ENCODE measurements at places on chromosomes 13 and 19.
A peak's percentile ranks its signal among the peaks of the same experiment; 100 is the strongest.

DNA sequence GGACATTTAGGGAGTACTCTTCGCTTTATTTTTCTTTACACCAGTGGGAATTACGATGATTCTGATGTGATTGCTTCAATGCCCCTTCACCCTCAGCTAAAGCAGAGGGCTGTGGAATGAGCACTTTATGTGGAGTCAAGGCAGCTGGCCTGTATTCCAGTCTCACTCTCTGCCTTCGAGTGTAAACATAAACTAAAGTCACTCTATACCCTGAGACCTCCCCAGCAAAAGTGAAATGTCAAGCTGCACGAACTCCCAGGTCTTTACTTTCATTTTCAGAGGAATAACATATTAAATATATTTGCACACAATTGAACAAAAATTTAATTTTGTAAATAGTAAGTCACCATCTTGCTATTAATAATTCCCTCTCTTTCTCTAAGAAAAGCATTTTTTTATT lies 557.1 kb downstream of the DACH1 start:
- H3K27ac ChIP-seq = no peak overlapping the region
- no peaks in the 10 kb centered on the region for H3K27me3 ChIP-seq
- no peak for DNase-seq
- H3K4me1 ChIP-seq = no peaks in the 10 kb centered on the region
- no peak overlapping the region for H3K4me3 ChIP-seq
- H3K36me3 ChIP-seq = no peaks in the 10 kb centered on the region

DNA sequence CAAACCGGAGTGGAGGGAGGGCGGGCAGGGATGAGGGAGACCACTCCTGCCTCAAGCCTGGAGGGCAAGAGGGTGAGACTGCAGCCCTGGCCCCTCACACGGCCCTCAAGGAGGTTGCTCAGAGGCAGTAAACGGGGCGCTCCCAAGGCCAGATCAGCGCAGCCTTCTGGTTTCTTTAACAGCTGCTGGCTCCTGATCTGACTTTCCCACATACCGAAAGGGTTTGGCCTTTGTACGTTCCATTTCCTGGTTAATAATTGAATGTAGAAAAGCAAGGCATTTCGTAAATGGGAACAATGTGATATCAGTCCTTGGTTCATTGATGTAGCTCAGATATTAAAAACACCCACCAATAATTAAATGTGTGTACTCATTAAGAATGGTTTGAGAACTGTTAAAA lies 71.5 kb downstream of the GGACT start:
- H3K27ac ChIP-seq = no peak overlapping the region
- H3K4me3 ChIP-seq = no peak overlapping the region
- no peak for DNase-seq
- H3K36me3 ChIP-seq = no peaks in the 10 kb centered on the region
- H3K27me3 ChIP-seq = no peaks in the 10 kb centered on the region

DNA sequence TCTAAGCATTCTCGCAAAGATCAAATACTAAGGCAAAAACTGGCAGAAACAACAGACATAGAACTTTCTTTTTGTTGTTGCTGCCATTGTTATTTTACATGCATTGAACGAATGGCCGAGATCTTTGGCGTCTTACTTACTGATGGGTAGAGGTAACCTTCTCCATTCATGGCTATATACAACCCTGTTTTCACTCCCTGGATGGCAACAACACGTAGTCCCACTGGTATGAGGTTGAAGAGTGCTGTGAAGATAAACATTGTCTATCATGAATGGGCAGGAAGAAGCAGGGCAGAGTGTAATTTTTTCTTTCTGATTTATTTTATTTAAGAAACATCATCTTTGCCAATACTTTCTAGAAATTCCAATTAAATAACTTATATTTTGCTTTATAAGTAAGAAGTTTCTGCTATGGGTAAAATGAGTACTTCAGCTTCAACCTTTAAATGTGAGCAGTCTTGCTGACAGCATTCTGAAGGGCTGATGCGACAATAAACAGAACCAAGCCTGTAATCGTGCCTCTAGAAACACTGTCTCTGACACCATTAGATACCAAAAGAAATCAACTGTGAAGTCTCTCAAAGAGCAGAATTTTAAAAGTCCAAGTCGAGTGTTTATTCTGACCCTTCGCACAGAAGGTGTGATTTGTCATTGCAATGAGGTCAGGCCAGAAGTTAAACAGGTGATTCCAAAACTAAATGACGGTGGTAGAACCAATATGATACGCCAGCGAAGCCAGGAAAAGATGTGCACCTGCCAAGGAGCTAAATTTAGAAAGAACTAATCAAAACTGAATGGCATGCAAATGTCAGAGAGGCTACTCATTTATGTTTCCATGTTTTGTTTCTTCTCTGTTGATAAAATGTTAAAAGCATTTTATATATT lies 416.4 kb downstream of the ITGBL1 start:
- H3K4me3 ChIP-seq = no peak overlapping the region
- H3K4me1 ChIP-seq = no peaks in the 10 kb centered on the region
- H3K36me3 ChIP-seq = no peaks in the 10 kb centered on the region

- DNase-seq = no peak
- H3K27me3 ChIP-seq = no peaks in the 10 kb centered on the region
- no peaks in the 10 kb centered on the region for H3K4me1 ChIP-seq
- no peak overlapping the region for H3K27ac ChIP-seq
- H3K36me3 ChIP-seq = no peaks in the 10 kb centered on the region
Measured at GRCh38 chr13:107373551-107373950, 805.6 kb upstream of the ARGLU1 start.

GRCh38 chr19:10424011-10424637 lies 3.8 kb downstream of the PDE4A start:
- H3K27ac ChIP-seq = peak overlapping the region; percentile 91
- H3K27me3 ChIP-seq = peaks cover 63% of the 10 kb centered on the region
- H3K4me1 ChIP-seq = peaks cover 70% of the 10 kb centered on the region
- peak overlapping the region; percentile 67 for H3K4me3 ChIP-seq
- H3K36me3 ChIP-seq = no peaks in the 10 kb centered on the region

GRCh38 chr19:14300303-14300702 lies 80.9 kb upstream of the ADGRE5 start:
- no peaks in the 10 kb centered on the region for H3K4me1 ChIP-seq
- no peak overlapping the region for H3K4me3 ChIP-seq
- DNase-seq = no peak
- H3K27me3 ChIP-seq = no peaks in the 10 kb centered on the region
- no peaks in the 10 kb centered on the region for H3K36me3 ChIP-seq
- no peak overlapping the region for H3K27ac ChIP-seq

DNA sequence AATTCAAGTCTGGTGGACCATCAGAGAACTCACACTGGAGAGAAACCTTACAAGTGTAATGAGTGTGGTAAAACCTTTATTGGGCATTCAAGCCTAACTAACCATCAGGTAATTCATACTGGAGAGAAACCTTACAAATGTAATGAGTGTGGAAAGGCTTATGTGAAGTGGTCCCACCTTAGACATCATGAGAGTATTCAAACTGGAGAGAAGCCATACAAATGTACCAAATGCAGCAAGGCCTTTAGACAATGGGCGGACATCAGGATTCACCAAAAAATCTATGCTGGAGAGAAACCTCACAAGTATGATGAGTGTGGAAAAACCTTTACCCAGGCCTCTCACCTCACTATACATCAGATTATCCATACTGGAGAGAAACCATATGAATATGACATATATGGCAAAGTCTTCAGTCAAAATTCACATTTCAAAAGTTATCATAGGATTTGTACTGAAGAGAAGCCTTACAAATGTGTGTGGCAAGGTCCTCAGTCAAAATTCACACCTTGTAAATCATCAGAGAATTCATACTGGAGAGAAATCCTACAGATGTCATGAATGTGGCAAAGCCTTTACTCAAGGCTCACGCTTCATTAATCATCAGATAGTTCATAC lies 19.7 kb upstream of the ZNF665 start:
- H3K4me1 ChIP-seq = no peaks in the 10 kb centered on the region
- H3K4me3 ChIP-seq = no peak overlapping the region
- no peaks in the 10 kb centered on the region for H3K27me3 ChIP-seq
- DNase-seq = no peak

- H3K4me3 ChIP-seq = no peak overlapping the region
- no peak overlapping the region for H3K27ac ChIP-seq
- H3K36me3 ChIP-seq = no peaks in the 10 kb centered on the region
- H3K4me1 ChIP-seq = no peaks in the 10 kb centered on the region
Measured at GRCh38 chr13:53568491-53568890, 539.9 kb downstream of the OLFM4 start.

- H3K27me3 ChIP-seq = no peaks in the 10 kb centered on the region
- H3K36me3 ChIP-seq = peaks cover 21% of the 10 kb centered on the region
- peaks cover 9% of the 10 kb centered on the region for H3K4me1 ChIP-seq
- no peak for DNase-seq
- H3K4me3 ChIP-seq = no peak overlapping the region
- no peak overlapping the region for H3K27ac ChIP-seq
Measured at GRCh38 chr19:13762635-13763235, 1.6 kb upstream of the MRI1 start.

DNA sequence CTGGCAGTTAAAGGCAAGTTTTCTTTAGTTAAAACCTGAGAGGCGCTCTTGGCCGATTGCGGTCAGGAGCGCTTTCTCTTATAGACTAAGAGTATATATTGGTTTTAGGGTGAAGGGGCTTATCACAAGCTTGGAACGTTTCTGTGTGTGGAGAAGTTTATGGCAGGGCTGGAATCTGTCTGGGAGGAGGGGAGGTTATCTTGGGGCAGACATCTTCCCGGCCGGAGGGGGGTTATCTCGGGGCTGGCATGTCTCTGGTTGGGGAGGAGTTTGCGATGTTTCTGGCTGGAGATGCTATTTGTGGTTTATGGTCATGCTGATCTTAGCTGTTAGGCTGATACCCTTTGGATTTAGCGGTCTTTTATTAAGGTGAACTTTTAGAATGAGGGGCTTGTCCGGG lies 18.3 kb downstream of the KDM4B start:
- H3K27me3 ChIP-seq = no peaks in the 10 kb centered on the region
- H3K36me3 ChIP-seq = peaks cover 7% of the 10 kb centered on the region
- no peak for DNase-seq
- no peak overlapping the region for H3K4me3 ChIP-seq
- no peak overlapping the region for H3K27ac ChIP-seq
- no peaks in the 10 kb centered on the region for H3K4me1 ChIP-seq

GRCh38 chr13:30364876-30365275 lies 57.4 kb upstream of the UBE2L5 start:
- H3K27me3 ChIP-seq = no peaks in the 10 kb centered on the region
- no peak overlapping the region for H3K4me3 ChIP-seq
- peaks cover 2% of the 10 kb centered on the region for H3K36me3 ChIP-seq
- peaks cover 9% of the 10 kb centered on the region for H3K4me1 ChIP-seq
- H3K27ac ChIP-seq = no peak overlapping the region

DNA sequence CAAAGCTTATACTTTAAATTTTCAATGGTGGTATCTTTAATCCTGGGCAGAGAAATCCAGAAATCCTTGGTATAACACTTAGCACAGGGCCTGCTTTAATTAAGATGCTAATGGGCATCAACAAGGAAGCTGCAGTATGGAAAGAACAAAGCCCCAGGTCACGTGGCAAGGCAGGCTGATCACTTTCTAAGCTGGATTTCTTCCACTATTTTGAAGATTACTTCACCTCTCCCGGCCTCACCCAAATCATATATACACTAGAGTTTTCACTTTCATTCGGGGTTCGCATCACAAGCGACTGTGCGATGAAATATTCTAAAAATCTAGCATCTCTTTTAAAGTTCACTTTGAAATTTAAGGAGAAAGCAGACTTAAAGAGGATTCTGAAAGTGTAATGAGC lies 71.8 kb downstream of the STARD13 start:
- DNase-seq = no peak
- H3K36me3 ChIP-seq = no peaks in the 10 kb centered on the region
- no peaks in the 10 kb centered on the region for H3K4me1 ChIP-seq
- no peak overlapping the region for H3K4me3 ChIP-seq
- peaks cover 9% of the 10 kb centered on the region for H3K27me3 ChIP-seq

GRCh38 chr19:21256722-21257121 lies 72.5 kb downstream of the ZNF708 start:
- DNase-seq = no peak
- H3K36me3 ChIP-seq = peaks cover 1% of the 10 kb centered on the region
- no peaks in the 10 kb centered on the region for H3K4me1 ChIP-seq
- no peak overlapping the region for H3K27ac ChIP-seq
- no peaks in the 10 kb centered on the region for H3K27me3 ChIP-seq
- H3K4me3 ChIP-seq = no peak overlapping the region

DNA sequence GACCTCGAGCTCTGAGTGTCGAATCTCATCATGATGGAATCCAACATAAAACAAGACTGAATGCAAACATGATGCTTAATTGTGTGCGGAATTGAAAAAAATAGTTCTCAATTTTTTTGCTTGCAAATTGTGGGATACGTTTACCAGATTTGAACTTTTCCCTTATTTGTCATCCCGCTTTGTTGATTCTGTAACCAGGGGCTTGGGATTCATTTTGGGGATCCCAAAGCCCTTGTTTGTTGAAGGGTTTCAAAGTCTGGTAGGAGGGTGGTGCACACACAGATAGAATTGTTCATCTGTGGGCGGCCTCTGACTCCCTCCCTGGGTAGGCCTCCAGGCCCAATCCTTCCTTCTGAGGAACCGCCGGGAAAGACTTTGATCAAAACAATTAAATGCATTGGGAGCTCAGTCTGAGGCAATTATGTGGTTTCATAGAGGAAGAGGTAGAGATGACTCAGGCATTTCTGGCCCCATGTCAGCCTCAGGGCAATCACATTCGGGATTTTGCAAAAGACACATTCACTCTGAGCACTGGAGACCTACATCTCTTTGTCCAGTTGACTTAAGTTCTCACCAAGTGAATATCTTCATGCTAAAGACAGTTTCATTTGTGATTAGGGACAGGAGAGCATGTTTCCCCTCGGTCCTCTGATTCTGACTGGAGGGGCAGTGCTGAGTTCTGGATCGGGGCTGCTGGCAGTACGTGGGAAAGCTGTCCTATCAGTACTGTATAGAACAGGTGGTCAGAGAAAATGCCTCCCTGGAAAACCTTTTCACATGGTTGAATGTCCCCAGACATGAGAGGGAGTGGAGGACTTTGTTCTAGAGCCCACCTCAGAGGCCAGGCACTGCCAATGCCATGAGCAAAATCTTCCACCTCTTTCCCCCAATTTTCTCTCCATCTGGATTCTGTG lies 27.8 kb upstream of the IGFL4 start:
- peaks cover 2% of the 10 kb centered on the region for H3K4me1 ChIP-seq
- DNase-seq = no peak
- H3K4me3 ChIP-seq = no peak overlapping the region
- H3K27ac ChIP-seq = no peak overlapping the region
- H3K36me3 ChIP-seq = no peaks in the 10 kb centered on the region

DNA sequence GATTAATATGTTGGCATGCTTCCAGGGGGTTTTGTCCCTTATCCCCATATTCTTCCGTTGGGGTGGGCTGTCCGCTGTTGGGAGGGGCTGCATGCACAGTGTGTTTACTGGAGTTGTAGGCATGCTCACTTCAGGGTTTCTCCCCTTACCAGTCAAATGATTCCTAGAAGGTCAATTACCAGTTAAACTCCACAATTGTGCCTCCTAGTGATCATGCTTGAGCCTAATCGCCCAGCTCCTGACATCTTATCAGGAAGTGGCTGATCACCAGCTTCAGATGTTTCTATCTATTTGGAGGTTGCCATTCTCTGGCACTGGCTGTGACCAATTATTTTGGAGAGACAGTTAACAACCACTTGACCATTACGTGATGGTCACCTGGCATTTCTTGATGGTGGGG lies 1090.0 kb downstream of the SLITRK5 start:
- H3K36me3 ChIP-seq = no peaks in the 10 kb centered on the region
- no peak overlapping the region for H3K4me3 ChIP-seq
- no peaks in the 10 kb centered on the region for H3K4me1 ChIP-seq
- no peak overlapping the region for H3K27ac ChIP-seq
- no peak for DNase-seq
- no peaks in the 10 kb centered on the region for H3K27me3 ChIP-seq
